ENCODE measurements at places on chromosomes 2 and 18.

DNA sequence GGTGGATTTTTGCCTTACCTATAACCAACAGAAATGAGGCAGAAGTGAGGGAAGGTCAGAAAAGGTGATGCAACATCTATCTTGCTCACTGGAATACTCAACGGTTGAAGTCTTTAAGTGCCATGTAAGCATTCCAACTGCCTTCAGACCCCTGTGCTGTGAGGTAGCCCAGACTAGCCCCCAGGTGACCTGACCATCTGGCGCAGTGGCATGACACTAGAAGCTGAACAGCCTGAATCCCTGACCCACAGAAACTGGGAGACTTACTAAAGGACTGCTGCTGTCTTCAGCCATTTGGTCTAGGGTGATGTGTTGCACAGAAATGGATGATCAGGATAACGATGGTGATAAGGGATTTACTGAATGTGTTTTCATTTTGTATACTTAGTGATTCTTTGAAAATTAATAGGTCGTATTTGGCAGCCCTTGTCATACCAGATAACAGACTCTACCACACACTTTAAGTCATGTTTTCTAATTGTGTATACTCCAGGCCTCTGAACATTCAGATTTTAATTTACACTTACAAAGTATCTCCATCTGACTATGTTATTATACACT is 161.5 kb downstream of the STK39 start:
- no peak for DNase-seq

GRCh38 chr2:85445316-85446295 is 27.1 kb downstream of the SH2D6 start:
- DNase-seq: no peak

DNA sequence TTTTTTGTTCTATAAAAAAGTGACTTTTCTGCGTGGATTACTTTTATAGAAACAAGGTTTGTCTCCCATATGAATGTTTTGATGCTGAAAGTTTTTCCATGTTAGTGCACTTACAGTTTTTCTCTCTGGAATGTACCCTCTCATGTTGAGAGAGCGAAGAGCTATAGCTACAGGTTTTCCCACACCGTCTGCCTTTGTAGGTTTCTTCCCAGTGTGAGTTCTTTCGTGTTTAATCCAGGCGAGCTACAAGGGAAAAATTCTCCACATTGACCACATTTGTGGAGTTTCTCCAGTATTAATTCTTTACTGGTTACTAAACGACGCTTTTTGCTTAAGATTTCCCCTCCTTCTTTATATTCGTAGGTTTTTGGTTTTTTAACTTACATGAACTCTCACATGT is 85.1 kb downstream of the ACSL3 start:
- no peak for DNase-seq

GRCh38 chr18:77144046-77144445 is 11.5 kb upstream of the MBP start:
- no peak for DNase-seq
